ENCODE measurements at places on chromosomes 3 and 15.

DNA sequence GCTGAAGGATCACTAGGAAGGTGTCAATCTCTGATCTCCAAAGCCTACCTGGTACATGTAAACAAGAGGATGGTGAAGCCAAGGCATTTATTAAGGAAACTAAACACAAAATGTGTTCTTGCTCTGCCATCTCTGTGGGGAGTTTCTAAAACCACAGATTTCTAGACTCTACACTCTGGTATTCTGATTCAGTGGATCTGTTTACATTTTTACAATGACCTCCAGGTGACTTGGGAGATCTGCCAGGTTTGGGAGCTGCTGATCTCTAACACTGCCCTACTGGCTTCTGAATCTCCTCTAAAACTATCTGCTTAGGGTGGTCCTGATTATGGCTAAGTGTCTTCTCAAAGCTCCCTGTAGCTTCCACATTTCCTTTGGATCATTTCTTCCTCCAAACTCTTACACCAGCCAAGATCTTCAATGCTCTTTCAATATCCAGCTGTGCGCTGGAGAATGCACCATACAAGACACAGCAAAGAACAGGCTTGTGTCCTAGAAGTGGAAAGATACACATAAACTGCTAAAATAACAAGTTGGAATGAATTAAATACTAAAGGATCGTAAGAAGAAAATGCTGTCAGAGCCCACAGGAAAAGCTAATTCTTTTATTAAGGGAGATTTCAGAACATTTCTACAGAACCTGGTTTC is 72.7 kb downstream of the GREM1 start:
- DNase-seq = no peak

DNA sequence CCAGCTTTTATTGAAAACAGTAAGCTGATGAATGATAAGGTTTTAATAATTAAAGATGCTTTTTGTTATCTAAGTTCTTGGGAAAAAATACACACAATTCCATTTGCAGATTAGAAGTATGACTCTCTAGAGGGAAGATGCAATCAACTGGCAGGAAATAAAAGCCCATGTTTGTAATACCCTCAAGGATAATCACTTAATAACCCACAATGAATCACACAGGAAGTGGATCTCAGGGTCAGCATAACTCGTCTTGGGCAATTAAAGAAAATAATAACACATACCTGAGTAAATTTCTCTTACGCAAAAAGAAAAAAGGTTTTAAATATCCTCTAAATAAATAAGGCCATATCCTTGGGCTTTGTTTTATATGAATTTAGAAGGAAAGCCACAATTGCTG is 9.4 kb upstream of the EID1 start:
- no peak for DNase-seq

- DNase-seq = no peak
Observed at GRCh38 chr15:52100807-52101442, 11.7 kb downstream of the BCL2L10 start.

GRCh38 chr3:189300345-189300744 is 128.6 kb downstream of the TPRG1 start:
- no peak for DNase-seq

DNA sequence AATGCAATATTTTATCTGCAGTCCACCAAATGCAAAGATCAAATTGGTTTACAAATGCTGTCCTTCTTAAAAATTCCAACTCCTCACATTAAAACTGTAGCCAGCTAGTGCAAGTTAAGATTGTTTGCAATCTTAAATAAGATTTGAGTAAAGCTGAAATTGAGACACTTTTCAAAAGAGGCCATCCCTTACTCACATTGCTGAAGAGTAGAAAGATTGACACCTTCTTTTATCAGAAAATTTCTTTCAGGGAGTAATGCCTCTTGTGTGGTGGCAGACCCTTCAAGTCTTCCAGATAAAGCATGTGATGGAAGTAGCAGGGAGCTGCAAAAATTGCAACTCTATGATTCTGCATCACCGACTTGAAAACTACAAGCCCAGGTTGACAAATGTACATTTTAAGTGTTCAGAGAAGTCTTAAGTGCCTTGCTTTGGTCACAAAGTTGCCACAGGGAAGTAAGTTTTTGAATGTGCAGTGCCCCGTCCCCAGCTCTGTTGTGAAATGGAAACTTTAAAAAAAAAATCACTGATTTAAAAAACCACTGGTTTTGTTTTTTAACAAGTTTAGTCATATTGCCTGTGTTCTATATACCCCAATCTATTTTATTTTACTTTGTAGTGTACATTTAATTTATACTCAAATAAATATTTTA is 12.6 kb downstream of the CD86 start:
- no peak for DNase-seq

DNA sequence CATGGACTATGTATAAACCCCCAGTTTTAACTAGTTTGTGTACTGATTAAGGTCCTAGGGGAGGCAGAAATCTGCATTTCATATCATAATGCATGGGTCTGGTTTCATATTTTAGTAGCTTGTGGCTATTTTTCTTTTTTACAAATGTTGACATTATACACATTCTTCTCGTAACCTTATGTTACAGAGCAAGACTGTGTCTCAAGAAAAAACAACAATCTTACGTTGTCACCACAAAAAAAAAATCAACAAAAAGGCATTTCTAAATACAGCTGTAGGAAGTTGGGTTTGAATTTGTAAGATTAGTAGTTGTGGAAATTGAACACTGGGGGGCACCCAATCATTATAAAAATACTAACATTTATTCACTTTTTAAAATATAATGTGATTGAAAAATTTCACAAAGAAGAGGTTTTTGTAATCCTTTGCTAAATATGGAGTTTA is 17.9 kb downstream of the SERP1 start:
- DNase-seq = peak; percentile 21

GRCh38 chr3:8445861-8446260 is 55.8 kb upstream of the LMCD1 start:
- DNase-seq = no peak

GRCh38 chr3:38581774-38582173 is 67.7 kb downstream of the SCN5A start:
- DNase-seq = no peak

DNA sequence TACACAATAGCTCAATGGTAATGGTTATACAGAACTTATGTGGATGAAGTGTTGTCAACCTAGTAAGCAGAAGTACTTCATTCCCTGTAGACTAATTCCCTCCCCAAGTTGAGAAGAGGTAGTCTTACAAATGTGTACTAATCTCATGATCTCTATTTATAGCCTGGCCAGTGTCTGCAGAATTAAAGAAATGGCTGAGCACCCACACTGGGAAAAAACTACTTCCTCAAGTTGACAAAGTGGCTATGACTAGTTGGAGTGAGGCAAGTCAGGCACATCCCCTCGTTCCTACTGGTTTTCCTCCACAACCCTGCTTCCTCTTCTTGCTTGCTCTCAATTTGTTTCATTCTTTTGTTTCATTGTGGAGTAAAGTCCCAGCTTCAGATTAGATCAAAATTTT is 566.7 kb upstream of the ZNF717 start:
- DNase-seq = no peak

DNA sequence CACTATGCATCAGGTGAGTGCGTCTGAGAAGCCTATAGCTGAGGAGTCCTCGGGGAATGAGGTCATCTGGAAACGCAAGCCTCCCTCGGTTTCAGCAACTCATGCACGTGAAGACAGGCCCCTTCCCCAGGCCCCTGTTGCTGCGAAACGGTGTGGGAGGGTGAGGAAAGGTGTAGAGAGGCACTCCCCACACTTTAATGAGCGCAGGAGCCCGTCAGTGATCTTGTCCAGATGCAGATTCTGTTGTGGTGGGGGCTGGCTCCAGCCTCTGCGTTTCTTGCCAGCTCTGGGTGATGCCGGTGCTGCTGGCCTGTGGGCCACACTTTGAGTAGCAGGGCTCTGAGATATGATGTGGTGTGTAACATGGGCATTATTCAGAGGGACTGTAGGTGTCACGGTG is 38.6 kb upstream of the LACTB start:
- no peak for DNase-seq

GRCh38 chr3:98513091-98513511 is 9.6 kb downstream of the CLDND1 start:
- DNase-seq = no peak

- DNase-seq = no peak
Observed at GRCh38 chr15:92650256-92650655, 5.3 kb downstream of the FAM174B start.

DNA sequence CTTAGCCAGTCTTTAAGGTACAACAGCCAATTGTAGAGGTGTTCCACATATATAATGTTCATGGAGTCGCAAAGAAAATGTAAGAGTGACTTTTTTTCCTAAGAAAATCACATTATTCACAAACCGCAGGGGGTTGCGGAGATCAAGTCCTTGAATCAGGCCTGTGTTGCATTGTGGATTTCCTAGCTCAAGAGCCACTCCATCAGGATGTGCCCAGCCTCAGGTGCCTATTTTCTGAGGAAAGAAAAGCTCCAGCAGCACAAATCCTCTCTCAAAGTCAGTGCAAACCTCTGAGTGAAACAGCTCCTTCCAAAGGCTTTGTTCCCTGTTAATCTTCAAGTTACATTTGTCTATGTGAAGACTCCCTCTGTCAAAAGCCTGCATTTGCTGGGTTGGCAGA is 349.4 kb downstream of the CLSTN2 start:
- DNase-seq = no peak

- no peak for DNase-seq
Observed at GRCh38 chr15:40047415-40048210, 8.6 kb upstream of the SRP14 start.

DNA sequence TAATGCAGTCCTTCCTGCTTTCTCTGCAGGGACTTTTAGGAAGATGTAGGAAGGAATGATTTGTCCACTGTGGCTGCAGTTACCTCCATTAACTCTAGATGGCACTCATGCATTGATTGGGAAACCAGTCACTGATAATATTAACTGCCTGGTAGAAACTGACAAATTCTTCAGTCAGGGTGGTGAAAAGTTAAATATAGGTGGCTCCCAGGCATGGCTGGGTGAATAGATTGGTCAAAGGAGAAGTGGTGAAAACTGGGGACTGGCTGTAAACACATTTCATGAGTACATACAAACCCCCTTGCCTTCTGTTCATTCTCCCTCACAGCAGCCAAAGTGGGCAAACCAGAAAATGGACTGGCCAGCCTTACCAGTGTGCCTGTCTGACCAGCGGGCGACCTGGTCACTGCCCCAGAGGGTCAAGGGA is 333.4 kb downstream of the THSD4 start:
- no peak for DNase-seq

GRCh38 chr15:68806220-68807060 is 14.3 kb downstream of the ANP32A start:
- DNase-seq = no peak

- DNase-seq = no peak
Observed at GRCh38 chr3:18363338-18363737, 61.8 kb downstream of the SATB1 start.

DNA sequence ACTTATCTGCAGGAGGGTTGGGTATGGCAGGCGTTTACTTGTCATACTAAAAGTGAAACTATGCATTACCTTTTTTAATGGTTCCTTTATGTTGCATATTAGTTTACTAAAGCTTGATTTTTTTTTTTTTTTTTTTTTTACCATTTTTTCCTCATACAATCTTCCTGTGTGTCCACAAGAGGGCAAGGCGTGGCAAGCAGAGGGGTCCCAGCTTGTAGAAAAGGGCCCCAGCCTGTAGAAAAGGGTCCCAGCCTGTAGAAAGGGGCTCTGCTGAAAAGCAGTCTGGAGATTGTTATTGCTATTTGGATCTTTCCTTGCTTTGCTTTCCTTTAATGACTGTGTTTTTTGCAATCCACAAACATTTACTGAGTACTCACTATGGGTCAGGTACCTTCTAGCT is 21.9 kb downstream of the MKRN2 start:
- DNase-seq = no peak

- DNase-seq = no peak
Observed at GRCh38 chr3:30320392-30320791, 286.0 kb upstream of the TGFBR2 start.

DNA sequence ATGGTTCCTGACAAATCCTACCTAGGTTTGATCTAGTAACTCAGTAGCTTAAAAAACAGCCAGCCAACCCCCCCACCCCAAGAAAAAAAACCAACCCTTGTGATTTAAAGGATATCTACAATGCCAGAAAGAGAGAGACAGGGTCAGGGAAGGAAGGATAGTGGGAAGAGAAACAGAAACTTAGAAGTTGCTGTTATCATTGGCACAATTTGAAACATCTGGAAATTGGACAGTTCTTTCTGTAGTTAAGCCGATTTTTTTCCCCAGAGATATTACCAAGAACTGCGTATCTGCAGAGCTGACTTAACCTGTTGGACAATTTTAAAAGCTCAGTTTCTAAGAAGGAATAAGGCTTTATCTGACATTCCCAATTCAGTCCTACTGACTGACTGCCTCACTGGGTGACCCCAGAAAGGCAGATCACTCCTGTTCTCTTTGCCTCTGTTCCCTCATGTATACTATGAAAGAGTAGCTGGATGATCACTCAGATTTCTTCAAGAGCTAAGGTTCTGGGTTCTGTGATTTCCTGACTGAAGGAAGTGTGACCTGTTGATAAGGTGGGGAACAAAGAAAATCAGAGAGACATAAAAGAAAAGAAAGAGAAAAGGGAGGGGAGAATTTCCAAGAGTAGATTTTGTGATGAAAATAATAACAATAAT is 128.3 kb downstream of the MAP2K5 start:
- no peak for DNase-seq

GRCh38 chr3:46228260-46229242 is 13.7 kb upstream of the CCR3 start:
- no peak for DNase-seq

GRCh38 chr15:66452971-66453580 is 44.5 kb downstream of the SNAPC5 start:
- no peak for DNase-seq

DNA sequence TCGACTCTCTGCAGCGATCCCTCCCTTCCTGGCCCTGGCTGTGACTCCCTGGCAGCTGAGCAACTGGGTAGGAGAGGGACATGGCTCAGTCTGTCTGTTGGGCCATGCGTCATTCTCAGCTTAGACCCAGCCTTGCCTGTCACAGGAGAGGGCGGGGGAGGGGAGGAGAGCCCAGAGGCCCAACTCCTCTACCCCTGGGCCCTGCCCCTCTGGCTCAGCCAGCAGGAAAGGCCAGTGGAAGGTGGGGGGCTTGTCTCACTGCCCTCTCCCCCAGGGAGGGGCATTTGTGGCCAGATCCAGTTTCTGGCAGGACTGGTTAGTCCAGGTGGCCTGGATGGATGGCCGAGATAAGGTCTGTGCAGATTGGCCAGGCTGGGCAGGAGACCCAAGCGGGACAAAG is 31.6 kb downstream of the DNAJB8 start:
- no peak for DNase-seq

DNA sequence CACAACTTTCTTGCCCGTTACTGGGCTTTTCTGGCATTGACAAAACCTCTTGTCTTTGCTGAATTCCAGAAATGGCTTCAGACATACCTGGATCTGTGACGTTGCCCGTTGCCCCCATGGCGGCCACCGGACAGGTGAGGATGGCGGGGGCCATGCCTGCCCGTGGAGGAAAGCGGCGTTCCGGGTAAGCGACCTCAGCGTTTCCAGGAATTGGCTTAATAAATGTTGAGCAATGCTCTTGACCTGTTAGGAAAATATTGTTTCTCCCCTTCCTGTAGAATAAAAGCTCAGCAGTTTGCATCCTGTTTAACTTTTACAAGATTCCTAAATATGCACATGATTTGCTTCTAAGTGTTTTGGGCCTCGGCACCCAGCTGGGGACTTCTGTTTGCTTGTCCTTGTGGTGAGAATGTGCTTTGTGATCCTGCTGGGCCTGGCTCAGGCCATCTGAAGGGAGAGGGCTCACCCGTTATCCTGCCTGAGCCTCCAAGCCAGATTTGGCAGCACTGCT is 46.7 kb downstream of the ARNT2 start:
- DNase-seq = no peak

GRCh38 chr3:29852767-29853166 is 571.9 kb downstream of the RBMS3 start:
- DNase-seq = no peak

- no peak for DNase-seq
Observed at GRCh38 chr15:89127054-89127702, 38.9 kb downstream of the ABHD2 start.

GRCh38 chr3:150022381-150023238 is 51.9 kb upstream of the PFN2 start:
- no peak for DNase-seq

Data from immature natural killer cell (primary cell).